Hematopoietic multipotent progenitor cell (in vitro differentiated cells): ENCODE measurements at places on chromosomes 12 and 14. TPM values are rescaled to one million over a fixed set of nuclear protein-coding genes. Genes with fewer than 3 reads are reported as not detected.

The ATXN7L3B gene
- 40.9 TPM for total RNA-seq

- DNase-seq = no peak
Observed at GRCh38 chr12:22335794-22336166, 1.3 kb upstream of the ST8SIA1 start.

The SERPINA9 gene
- total RNA-seq = not detected

DNA sequence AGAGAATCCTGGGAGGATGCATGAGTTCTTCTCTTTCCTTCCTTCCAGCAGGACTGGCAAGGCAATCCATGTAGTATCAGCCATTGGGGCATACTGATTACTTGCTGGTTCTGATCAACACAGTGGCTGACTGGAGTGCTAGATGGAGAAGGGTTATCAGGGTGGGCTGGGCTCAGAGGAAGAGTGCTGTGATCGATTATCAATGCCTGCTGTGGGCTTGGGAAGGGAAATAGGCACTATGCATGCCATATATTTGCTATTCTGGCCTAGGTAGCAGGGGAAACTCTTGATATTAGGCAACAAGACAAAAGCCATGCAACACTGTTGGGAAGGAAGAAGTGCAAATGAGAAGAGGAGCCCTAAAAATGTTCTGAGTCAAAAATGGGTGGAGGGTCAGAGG lies 45.8 kb downstream of the HRK start:
- DNase-seq = no peak

The ADAMTS20 gene
- total RNA-seq = not detected

The ST8SIA1 gene
- total RNA-seq = 0.54 TPM
